ENCODE measurements at places on chromosomes 4 and X. TPM values are rescaled to one million over a fixed set of nuclear protein-coding genes. Genes with fewer than 3 reads are reported as not detected.

GRCh38 chrX:38211891-38212635 lies 8.6 kb downstream of the SRPX start:
- no peak for DNase-seq

MAGEC3 gene
- not detected for total RNA-seq

DNA sequence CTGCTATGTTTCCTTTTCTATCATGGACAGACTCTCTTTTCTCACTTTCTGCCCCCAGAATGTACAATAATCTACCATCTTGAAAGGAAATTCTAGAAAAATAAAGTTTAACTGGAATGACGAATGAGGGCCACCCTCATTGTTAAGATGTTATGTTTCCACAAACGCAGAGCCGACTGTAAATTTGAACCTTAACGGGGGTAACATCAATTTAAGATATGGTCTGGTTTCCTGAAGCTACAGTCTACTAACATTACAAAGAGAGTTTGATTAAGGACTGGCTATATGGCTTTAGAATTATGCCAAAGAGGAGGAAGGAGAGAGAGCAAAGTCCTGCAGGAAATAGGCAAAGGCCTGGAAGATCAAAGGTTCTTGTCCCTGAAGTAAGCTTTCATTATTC lies 227.2 kb downstream of the USP46 start:
- DNase-seq, result no peak

GRCh38 chrX:9578083-9578779 lies 113.4 kb downstream of the TBL1X start:
- DNase-seq, result no peak

- no peak for DNase-seq
Measured at GRCh38 chr4:186688150-186688943, 35.3 kb downstream of the FAT1 start.

ADAMTS3 gene
- 4.6 TPM for total RNA-seq

GRCh38 chr4:156378033-156378665 lies 424.5 kb upstream of the CTSO start:
- DNase-seq, result peak; percentile 10

- no peak for DNase-seq
Measured at GRCh38 chr4:91288702-91289311, 1015.0 kb upstream of the GRID2 start.

- DNase-seq, result no peak
Measured at GRCh38 chr4:47733302-47734175, 104.3 kb downstream of the CORIN start.

PAGE5 gene
- total RNA-seq, result not detected

- DNase-seq, result no peak
Measured at GRCh38 chrX:153526042-153526441, 8.6 kb downstream of the ATP2B3 start.

DNA sequence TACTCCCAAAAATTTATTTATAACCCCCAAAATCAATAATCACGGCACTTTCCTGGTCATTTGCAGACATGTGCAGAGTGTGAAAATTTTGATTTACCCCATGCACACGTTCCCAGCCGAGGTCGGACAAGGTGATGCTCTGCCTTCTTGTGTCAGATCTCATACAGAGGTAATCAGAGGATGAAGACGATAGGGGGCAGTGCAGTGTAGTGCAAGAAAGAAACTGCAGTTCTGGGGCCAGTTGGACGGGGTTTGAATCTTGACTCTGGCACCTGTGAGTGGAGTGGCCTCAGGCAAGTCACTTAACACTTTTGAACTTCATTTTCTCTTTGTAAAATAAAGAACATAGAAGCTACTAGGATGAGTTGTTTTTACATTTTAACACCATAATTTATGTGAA lies 88.4 kb downstream of the FRMPD3 start:
- no peak for DNase-seq

DNA sequence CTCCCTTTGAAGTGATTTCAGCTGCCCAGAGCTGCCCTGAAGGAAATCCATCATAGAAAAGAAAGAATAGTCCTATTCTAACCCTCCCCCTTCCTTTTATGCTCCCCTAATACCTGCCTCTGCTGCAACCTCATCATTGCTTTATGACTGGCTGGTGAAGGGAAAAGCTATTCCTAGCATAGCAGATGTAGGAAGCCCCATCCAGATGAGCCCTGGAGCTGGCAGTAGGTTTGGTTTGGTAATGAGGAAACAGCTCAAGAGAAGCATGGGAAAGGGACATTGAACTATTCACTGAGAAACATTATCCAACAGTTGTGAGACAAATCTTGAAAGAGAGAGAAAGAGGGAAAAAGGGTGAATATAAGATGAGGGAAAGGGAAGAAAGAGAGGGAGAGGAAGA lies 29.2 kb downstream of the ARSJ start:
- DNase-seq, result no peak

DNA sequence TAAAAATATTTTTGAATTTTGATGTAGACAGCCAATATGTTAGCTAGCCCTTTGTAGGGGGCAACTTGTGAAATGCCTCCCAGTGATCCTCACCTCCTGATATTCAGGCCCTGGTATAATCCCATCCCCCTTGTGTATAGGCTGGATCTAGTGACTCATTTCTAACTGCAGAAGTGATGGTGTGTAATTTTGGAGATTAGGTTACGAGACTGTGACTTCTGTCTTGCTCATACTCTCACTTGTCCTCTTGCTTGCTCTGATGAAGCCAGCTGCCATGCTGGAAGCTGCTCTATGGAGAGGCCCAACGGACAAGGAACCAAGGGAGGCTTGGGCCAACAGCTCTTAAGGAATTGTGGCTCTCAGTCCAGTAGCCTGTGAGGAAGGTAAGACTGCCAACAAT lies 61.7 kb downstream of the GPR82 start:
- DNase-seq, result no peak

- no peak for DNase-seq
Measured at GRCh38 chr4:43113196-43113595, 220.7 kb downstream of the GRXCR1 start.

DNA sequence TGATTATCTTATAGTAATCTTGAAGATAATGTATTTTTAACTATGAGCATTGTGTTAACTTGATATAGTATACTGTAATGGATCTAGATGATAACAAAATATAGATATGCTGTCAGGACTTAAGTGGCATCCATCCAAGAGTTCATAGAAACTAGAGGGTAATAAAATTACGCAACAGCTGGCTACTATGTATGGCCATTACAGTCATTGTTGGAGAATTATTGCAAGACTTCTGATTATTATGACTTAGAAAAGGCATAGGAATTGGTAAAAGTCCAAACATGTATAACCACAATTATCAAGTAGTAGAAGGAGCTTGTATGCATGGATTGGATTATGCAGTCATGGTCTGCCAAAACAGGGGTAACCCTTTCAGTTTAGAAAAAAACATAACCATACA lies 9.5 kb downstream of the OGT start:
- no peak for DNase-seq

DNA sequence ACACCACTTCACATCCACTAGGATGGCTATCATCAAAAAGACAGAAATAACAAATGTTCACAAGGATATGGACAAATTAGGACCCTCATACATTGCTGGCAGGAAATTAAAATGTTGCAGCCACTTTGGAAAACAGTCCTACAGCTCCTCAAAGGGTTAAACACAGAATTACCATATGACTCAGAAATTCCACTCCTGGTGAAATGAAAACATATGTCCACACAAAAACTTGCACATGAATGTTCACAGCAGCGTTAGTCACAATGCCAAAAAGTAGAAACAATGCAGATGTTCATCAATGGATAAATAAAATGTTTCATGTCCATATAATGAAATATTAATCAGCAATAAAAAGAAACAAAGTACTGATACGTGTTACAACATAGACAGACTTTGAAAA lies 15.1 kb downstream of the S100G start:
- DNase-seq, result no peak
